ENCODE measurements at places on chromosomes 3 and 15. TPM values are rescaled to one million over a fixed set of nuclear protein-coding genes. Genes with fewer than 3 reads are reported as not detected.
A peak's percentile ranks its signal among the peaks of the same experiment; 100 is the strongest.

DNA sequence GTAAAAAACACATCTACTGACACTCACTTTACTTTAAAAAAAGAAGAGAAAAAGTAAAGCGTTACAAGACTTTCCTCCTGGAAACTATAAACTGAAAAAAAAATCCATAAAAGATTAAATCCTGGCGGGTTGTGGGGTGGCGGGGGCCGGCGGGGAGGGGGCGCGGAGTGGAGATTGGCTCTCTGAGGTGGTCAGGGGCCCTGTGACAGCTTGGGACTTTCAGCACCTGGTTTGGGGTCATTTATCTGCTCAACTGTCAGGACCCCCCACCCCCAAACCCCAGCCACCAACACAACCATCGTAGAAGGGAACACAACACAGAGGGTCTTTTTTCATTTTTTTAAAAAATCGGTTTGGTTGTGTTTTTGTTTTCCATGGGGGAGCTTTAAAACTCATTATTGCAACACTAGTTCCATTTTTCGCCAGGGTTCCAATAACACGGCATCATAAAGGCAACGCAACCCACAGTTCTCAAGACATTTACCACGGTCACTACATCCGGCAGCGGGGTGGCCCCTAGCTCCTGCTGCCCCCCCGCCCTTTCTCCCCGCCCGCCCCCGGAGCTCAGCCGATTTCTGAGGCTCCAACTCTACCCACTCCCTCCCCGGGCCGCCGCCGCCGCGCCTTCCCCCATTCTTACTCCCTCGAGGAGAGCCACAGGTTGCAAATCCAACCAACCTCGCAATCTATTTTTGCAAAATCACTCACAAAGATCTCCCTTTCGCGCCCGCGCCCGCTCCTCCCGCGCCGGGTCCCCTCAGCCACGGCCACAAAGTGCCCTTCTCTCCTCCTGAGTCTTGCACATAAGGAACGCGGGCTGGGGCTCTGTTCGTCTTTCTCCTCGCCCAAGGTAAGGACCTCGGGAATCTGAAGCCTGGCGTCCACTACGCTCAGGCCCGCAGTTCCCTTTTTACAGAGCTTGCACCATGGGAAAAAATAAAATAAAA is 1.8 kb downstream of the BCL6 start:
- DNase-seq: peak; percentile 73

- no peak for DNase-seq
Measured at GRCh38 chr3:49606427-49606826, 52.1 kb downstream of the BSN start.

- no peak for DNase-seq
Measured at GRCh38 chr3:51382076-51382745, 2.9 kb upstream of the MANF start.

GRCh38 chr3:141844812-141845211 is 31.6 kb upstream of the ATP1B3 start:
- no peak for DNase-seq

HIGD2B gene
- not detected for total RNA-seq

TNFAIP8L3 gene
- total RNA-seq: 7.0 TPM

DNA sequence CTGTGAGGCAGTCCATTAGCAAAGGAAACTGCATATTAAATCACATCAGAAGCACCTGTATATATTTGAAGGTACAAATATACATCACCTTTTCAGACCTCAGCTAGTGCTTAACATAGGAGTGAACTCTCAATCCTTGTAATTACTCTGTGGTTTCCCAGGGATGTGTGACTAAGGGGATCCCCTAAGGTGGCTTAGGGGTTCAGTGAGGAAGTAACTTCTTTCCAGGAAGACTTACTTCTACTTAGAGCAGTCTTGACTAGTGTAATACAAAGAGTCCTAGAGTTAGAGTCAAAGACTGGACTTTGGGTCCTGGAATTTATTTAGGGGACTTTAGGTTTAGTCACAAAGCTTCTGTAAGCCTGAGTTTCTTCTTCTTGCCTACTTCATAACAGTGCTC is 8.7 kb upstream of the SUMF1 start:
- no peak for DNase-seq

- no peak for DNase-seq
Measured at GRCh38 chr15:30065025-30065801, 17.5 kb upstream of the GOLGA8J start.

DNA sequence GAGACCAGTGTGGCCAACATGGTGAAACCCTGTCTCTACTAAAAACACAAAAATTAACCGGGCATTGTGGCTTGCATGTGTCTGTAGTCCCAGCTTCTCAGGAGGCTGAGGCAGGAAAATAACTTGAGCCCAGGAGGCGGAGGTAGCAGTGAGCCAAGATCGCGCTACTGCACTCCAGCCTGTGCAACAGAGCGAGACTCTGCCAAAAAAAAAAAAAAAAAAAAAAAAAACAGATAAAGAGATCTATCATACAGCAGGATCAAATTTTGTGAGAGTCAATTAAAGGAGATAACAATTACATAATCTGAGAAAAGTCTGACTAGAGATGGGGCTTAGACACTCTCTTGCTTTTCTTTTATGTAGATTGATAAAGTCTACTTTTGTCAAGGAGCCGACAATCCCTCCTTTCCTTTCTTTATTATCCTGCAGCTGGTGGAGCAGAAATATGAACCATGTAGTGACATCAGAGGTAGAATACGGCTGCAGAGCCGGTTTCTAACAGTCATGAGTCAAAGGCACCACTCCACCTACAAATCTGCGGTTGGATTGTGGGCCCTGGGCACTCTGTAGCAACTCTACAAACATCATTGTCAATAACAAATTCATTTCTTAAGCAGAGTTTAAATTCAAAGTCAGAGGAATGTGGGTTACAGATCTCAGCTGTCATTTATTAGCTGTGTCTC is 9.0 kb downstream of the C2CD4A start:
- no peak for DNase-seq

IMPG2 gene
- total RNA-seq: 0.18 TPM

VIPR1 gene
- total RNA-seq: 4.9 TPM

DNA sequence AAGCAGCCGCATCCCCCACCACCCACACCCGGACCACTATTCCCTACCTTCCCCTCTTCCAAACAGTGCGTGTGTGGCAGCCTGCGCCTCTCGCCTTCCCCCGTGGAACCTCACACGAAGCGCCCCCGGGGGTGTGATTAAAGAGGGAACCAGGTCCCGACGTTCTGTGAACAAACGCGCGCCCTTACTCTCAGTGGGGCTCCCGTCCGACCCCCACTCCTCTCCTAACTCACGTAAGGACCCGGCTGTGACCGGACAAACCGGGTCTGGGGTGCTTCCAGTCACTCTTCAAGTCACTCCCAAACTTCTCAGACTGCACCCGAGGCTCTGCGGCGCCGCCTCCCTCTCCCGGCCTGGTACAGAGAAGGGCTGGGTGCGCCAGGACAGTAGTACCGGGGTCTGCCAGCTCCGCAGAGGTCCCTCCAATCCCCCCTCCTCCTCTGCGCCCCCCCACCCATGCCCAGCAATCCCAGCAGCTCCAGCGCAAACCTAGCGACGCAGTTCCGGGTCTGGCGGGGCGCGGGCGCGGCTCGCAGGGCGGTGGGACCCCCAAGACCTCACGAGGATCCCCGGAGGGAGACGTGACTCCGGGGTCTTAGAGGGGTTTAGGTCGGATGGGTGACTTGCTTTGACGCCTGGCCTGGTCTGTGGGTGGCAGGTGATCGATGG is 574 bp downstream of the DUOXA1 start:
- no peak for DNase-seq

PLEKHO2 gene
- 21.3 TPM for total RNA-seq

GRCh38 chr3:58635371-58636285 is 30.9 kb downstream of the FAM3D start:
- DNase-seq: no peak

DNA sequence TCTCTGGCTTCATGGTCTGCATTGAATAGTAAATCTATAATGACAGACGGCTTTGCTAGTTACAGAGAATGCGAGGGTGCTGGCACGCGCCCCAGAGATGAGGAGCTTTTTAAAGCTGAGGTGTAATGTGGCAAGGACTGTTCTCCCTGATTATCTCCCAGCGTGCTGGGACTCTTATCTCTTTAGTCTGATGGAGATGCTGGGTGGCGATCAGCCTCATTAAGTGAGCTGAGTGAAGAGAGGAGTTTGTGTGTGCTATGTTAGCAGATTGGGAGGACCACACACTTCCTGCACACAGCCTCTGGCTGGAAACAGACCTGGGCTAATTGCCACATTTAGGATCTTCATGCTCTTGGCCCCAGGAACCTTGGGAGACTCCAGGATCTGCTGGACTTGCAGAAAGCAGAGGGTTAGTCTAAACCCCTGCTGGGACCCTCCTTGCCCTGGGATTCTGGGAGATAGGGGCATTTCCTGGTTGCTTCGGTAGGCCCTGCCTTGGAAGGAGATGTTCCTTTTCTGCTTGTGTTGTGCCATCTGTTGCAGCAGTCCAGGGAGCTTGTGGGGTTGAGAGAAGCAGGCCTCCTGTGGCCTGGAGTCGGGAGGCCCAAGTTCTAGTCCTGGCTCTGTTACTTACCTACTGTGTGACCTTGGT is 15.0 kb downstream of the PDIA5 start:
- no peak for DNase-seq

DNA sequence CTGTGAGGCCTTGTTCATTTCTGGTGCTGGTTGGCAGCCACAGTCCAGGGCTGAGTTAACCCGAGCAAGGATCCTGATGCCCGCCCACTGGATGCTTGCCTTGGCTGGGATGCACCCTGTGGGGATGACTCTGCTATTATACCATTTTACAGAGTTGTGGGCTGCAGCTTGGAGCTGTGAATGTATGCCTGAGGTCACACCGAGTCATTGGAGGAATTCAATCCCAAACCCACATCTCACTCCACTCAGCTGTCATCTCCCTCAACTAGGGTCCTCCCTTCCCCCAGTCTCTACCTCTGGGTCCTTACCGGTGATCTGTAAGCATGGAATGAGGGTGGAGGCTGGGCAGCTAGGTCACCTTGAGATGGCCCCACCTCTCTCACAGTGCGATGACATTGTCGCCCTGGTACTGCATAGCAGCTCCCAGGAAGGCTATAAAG is 22.1 kb downstream of the MAPKAPK3 start:
- no peak for DNase-seq

GP9 gene
- 0.29 TPM for total RNA-seq

NR1I2 gene
- total RNA-seq: 0.09 TPM

ATP8B4 gene
- total RNA-seq: 9.7 TPM

NOX5 gene
- not detected for total RNA-seq

GRCh38 chr3:31403197-31403596 is 129.5 kb upstream of the STT3B start:
- no peak for DNase-seq

SOX2 gene
- total RNA-seq: 0.21 TPM

- DNase-seq: no peak
Measured at GRCh38 chr3:113844622-113845222, 6.1 kb downstream of the GRAMD1C start.

DNA sequence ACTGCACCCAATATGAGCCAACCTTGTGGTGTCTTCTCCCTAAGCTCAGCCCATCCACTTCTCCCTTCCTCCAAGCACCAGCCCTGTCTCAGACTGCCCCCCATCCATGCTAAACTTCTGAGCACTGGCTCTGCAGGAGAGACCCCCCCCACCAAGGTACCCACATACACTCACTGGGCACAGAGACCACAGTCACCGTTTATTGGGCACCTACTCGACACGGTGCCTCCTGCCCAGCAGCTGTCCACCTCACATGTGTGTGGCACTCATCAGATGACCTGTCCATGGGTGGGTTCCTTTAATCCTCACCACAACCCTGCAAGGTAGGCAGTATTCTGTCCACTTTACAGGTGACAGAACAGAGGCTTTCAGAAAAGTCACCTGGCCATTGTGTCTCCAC is 22.3 kb upstream of the SFMBT1 start:
- no peak for DNase-seq

GRCh38 chr3:12994357-12994606 is 78.9 kb downstream of the IQSEC1 start:
- DNase-seq: peak; percentile 67

IGSF11 gene
- 2.7 TPM for total RNA-seq

DNA sequence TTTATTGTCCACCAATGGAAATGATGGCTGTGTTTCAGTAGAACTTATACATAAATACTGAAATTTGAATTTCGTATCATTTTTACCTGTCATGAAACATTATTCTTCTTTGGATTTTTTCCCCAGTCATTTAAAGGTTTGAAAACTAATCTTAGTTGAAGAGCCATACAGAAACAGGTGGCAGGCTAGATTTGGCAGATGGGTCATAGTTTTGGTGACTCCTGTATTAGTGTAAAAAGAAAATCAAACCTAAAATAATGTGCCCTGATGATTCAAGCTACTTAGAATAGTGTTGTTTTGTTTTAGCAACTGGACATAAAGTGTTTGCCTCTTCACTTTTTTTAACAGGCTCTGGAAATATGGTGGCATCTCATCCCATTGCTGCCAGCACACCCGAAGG is 68.9 kb downstream of the SIDT1 start:
- no peak for DNase-seq

GRCh38 chr3:242602-243355 is 46.2 kb downstream of the CHL1 start:
- DNase-seq: no peak

- DNase-seq: no peak
Measured at GRCh38 chr3:116051586-116051985, 393.7 kb downstream of the LSAMP start.

IL12A gene
- 0.42 TPM for total RNA-seq

- DNase-seq: no peak
Measured at GRCh38 chr15:60994963-60995475, 234.1 kb downstream of the RORA start.

GRCh38 chr3:34856081-34856947 is 783.0 kb upstream of the ARPP21 start:
- no peak for DNase-seq

- DNase-seq: no peak
Measured at GRCh38 chr3:128113817-128114794, 9.5 kb downstream of the RUVBL1 start.

SLC24A5 gene
- total RNA-seq: not detected

DNA sequence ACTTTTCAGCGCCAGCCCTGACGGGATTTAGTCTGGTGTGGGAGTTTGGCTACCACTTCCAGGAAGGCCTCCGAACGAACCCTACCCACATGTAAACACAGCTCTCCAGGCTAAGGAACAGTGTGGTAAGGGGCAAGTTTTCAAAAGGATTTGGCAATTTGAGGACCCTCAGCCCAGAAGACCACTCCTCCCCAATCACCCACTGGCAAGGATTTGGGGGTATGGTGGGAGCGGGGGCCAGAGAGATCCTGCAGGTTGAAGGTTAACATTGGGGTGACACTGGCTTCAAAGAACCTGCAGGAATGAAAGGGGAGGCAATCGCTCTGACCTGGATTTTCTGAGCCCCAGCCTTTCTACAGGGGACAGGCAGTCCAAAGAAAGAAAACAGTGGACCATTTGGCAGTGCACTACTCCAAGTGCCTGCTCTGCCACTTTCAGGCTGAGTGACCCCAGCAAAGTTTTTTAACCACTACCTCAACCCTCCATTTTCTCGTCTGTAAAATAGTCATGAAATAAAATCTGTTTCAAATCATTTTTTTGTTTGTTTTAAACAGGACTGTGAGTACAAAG is 34.5 kb downstream of the ZIC4 start:
- no peak for DNase-seq

- no peak for DNase-seq
Measured at GRCh38 chr3:150253622-150254021, 154.5 kb upstream of the TSC22D2 start.

DNA sequence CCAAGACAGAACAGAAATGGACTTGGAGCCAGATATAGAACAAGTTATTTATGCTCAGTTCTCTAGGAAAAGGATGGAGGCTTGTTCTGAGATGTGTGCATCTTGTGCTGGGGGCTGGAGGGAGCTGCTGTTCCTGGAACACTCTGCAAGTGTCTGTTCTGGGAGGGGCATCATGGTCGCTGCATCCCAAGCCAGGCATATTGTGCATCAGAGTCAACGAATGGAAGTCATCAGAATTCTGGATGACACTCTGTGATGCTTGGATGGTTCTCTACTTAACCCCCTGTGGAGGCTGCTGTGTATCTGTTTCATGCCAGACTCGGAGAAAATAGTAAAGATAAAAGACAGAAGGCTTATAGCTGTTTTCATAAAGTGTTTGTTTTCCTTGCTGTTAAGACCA is 34.7 kb downstream of the RPL22L1 start:
- no peak for DNase-seq
